ENCODE measurements at places on chromosomes 3 and 15.

GRCh38 chr3:184380185-184380626, 352 bp downstream of the CHRD start:
- DNase-seq = no peak

- no peak for DNase-seq
These were observed 12.7 kb downstream of the C3orf22 start for GRCh38 chr3:126546013-126546412.

DNA sequence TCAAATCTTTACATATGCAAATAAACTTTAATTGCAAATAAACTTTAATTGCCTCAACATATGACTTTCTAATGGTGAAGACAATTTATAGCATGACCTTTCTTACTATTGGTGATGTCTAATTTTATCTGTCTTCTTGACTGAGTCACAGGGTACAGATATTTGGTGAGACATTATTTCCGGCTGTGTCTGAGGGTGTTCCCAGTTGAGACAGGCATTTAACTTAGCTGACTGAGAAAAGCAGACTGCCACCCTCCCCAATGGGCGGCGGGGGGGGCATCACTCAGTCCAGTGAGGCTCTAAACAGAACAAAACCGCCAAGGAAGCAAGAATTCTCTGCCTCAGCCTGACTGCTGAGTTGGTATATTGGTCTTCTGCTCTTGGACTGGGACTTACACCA, 160.0 kb downstream of the TBL1XR1 start:
- DNase-seq = no peak

DNA sequence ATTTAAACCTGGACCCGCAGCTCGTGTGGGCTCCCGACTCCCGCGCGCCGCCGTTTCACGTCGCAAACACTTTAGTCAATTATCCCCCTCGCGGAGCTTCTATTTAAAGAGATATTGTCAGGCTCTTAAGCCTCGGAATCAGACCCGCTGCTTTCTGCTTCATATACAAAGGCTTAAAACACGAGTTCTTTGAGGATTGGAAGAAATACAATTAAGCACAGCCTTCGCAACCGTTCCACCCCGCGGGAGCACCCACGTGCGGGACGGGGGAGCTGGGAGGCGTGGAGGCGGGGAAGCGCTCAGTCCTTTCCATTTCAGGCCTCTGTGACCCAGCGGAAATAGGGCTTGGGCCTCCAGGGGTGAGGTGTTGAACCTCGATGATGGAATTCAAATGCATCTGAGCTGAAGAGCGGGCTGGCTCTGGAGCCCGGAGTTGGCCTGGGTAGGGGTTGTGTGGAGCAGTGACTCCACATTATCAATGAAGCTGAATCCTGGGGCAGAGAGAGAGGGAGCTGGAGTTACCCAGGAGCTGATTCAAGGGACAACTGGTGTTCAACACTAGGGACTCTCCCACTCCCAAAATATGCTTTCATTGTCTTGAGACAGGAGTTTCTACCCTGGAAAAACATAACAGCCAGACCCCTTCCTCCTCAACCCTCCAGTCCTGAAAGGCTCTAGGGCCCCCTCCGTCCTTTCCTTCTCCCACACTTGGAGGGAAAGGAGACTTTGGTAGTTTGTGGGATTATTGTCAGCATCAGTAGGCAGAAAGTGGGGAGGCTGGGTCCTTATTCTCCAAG, 2.4 kb downstream of the ANKRD63 start:
- no peak for DNase-seq

DNA sequence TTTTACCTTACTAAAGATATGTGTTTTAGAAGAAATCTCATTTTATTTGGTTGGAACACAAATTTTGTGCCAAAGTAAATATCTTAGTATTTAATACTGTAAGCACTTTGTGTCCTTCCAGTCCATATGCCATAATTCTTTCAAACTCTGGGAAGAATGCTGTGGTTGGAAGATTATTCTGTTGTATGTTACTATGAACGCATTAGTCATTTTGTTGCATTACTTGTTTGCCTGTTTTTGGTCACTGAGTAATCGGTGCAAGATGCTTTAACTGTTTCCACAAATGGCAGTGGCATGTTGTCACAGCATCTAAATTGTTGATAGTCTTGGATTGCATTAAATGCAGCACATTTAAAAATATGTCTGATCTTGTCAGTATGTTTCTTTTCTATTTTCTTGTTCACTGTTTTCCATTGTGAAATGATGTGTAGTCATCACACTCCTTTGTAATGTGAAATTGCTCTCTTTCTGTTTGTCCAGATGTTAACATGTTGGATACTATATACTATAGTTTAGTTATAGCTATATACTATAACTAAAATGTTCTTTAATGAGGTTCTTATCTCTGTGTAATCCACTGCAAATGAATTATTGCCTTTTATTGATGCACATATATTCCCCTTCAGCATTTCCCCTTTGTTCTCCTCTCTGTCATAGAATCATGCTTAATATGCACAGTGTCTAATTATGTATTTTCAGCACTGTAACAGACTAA, 89.9 kb upstream of the FLNB start:
- no peak for DNase-seq
